ENCODE measurements at places on chromosomes 1 and 21.

DNA sequence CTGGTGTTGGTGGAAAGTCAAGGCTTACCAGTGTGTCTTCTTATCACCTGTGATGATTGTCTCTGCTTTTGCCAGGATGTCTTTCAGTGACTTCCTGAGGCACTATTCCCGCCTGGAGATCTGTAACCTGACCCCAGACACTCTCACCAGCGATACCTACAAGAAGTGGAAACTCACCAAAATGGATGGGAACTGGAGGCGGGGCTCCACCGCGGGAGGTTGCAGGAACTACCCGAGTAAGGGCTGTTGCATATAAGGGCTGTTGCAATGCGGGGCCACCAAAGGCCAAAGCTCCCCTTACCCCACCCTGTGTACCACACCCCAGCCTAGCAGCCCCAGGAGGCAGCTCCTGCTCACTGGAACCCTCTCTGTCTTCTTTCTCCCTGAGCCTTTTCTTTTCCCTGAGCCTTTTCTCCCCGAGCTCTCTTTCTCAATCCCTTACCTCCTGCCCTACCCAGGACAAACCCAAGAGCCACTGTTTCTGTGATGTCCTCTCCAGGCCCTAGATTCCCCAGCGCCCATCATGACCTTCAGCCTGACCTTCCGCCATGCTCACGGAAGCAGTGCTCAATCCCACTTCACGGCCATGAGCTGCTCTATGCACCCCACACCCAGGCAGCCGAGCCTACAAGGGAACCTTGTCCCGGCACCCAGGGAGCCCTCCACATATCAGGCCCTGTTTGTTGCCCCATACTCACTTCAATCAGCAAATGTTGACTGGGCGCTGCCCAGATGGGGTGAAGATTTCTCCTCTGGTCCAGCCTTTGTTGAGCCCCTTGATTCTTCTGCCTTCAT lies 40.6 kb downstream of the CAPN2 start:
- no peak for DNase-seq

GRCh38 chr1:28668956-28669723 lies 556 bp downstream of the GMEB1 start:
- peak; percentile 33 for DNase-seq

- DNase-seq, result no peak
These were observed 34.0 kb downstream of the ARHGEF16 start for GRCh38 chr1:3488432-3488831.

- DNase-seq, result no peak
These were observed 17.4 kb downstream of the CCSAP start for GRCh38 chr1:229325401-229325800.

DNA sequence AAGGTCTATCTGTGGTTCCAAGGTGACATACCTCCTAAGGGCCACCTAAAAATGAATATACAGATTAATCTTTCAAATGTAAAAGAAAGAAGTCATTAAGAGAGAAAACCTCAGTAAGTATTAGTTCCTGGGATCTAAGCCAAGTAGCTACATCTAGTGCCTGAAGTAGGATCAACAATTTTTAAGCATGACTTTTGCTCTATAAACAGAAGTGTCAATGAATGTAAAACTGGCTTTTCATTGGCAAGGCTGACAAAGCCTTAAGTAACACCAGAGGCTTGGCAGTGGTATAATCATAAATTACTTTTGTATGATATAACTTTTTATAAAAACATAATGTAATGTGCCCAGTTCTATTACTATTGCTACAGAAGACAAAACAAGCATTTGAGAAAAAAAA lies 12.2 kb upstream of the ACADM start:
- DNase-seq, result no peak

DNA sequence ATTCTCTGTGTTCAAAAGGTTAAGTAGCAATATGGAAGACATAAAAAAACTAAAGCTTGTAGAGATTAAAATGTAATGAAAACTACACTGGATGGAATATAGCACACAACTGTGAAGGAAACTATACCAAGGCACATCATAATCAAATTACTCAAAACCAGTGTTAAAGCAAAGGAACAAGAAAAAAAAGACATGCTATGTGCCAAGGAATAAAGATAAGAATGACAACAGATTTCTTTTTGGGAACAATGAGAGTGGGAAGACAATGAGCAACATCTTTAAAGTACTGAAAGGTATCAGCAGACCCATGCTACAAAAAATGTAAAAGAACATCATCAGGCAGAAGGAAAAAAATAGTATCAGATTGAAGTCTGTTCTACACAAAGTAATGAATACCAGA lies 157.8 kb downstream of the VPS13D start:
- no peak for DNase-seq

GRCh38 chr1:225777058-225777582 lies 506 bp upstream of the SRP9 start:
- DNase-seq, result no peak

DNA sequence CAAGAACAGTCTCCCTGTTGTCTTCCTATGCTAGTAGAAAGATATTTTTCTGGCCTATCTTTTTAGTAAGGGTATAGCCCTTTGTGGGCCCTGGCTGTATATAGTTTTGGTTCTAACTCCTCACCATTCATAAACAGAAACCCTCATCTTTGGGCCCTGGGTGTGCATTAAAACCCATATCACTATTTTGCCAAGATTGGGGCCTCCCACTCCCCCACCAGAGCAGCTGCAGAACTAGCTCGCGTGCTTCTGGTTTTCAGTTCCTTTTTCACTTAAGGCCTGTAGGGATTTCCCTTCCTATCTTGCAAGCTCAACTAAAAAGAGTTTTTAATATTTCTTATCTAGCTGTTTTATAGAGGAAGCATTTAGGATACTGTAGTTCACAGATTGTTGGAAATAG lies 106.4 kb downstream of the RGL1 start:
- no peak for DNase-seq

DNA sequence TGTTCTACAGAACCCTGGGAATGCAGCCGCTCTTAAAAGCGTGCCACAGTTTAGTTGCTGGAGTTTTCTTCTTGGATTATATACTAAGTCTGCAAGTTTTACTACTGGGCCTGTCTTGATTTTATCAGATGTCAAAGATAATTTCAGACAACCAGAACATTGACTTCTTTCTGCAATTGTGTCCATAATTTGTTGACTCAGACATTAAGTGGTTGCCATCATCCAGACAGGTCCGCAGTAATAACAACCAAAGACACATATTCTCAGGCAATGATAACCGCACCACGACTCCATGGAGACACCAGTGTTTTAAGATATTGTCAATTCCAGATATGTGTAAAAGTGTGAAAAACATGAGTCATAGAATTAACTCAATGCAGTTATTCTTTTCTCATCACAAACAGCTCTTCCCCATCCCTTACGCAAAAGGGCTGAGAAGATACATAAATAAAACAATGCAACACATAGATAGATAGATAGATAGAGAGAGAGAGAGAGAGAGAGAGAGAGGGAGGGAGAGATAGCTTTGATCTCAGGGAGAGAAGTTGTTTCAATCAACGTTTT lies 90.4 kb upstream of the FMN2 start:
- DNase-seq, result no peak

- DNase-seq, result no peak
These were observed 767 bp downstream of the PDIK1L start for GRCh38 chr1:26112407-26112775.

GRCh38 chr1:24566236-24566867 lies 10.5 kb downstream of the NCMAP start:
- DNase-seq, result no peak

DNA sequence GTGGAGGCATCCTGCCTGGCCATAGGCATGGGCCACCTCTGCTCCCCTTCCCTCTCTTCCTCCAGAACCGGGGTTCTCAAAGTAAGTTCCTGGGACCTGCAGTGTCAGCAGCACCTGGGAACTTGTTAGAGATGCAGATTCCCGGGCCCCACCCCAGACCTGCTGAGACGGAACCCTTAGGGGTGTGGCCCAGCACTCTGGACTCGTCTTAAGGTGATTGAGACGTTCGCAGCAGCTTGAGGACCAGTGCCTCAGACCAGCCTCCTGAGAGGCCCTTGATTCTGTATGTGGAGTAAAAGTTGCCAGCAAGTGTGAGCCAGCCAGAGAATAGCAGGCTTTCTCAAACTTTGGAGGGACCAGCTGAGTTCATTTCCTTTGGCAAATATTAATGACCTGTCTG lies 14.2 kb downstream of the COQ8A start:
- no peak for DNase-seq

- no peak for DNase-seq
These were observed 40.5 kb upstream of the C21orf91 start for GRCh38 chr21:17859661-17860060.

GRCh38 chr1:109218516-109218915 lies 4.8 kb downstream of the SARS1 start:
- DNase-seq, result no peak

DNA sequence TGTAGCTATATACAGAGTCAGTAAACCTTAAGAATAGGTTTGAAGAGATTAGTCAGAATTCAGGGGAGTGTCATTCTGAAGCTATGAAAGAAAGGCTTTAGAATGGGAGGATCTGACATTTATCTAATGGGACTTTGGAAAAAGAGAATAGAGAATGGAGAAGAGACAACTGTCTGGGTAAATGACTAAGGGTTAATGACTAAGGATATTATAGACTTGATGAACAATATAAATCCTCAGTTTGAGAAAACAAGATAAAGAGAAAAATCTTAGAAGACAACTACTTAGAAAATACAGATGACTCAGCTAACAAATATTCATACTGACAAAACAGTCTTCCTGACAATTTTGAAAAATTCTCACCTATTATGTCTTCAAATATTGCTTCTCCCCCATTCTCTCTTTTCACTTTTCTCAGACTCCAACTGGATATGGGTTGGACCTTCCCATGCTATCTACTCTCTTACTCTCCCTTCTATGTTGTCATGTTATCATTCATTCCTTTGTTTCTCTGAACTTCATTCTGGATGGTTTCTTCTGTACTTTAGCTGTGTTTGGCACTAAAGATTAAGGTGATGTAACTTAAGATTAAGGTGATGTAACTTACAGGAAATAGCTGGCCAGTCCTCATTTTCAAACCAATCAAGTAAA lies 20.4 kb downstream of the SLC16A1 start:
- DNase-seq, result no peak

DNA sequence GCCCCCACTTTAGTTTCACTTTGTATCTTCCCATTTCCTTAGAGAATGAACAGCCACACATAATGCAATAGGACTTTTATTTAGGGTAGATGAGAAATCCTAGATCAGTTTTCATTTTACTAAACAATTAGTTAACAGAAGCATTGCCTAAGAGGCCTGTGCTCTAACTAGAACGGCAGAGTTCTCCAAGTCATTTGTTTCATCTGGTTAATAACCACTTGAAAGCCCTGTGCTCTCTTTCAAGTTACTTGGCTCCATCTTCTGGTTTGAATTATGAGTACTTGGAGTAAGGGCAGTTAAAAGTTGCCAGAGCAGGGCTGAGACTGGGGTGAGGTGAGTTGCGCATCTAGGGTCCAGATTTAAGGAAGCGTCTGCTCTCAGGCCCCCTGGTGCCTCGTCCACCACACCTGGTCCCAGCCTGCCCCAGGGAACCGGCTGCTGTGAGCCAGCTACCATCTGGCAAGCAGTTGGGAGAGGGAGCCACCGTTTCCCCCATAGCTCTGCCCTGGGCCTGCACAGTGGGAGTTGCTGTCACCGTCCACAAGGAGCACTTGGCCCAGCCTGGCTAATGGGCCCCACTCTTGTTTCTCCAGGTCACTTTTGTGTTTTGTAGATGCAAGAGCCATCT lies 18.1 kb upstream of the SLC44A3 start:
- DNase-seq, result peak; percentile 49

- DNase-seq, result no peak
These were observed 150.7 kb downstream of the BACH1 start for GRCh38 chr21:29449306-29449950.

DNA sequence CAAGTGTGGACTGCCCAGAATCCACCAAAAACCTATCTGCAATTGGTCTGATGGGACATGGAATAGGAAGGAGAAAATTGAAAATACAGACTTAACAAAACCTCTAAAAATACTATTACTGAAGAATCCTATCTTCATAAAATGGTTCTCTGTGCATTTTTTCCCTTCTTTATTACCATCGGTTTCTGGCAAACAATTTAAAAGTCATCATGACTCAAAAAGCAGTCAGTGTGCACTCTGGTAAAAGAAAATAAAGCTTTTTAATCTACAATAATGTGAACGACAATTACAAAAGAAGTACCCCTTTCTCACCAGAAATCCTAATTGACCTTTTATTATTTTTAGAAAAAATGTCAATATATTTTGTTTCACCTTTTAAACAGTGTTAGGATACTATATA lies 186.3 kb downstream of the TPR start:
- DNase-seq, result no peak

DNA sequence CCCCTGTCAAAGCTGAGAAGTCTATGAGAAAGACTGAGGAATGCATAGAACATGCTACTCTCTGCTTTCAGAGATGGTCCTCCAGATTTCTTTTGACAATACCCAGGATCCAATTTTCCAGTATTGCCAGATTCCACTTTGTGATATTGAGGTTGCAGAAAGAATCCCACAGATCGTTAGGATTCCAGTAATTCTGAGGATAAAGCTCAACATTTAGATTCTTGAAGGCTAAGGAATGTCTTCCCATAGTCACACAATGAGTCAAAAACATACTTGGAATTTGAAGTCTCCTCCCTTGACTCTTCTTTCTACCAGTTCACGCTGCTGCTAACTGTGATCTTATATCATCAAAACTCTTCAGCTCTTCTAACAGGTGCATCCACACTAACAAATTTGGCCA lies 57.1 kb downstream of the TNFSF18 start:
- no peak for DNase-seq

- DNase-seq, result no peak
These were observed 13.2 kb downstream of the CNTN2 start for GRCh38 chr1:205056188-205056611.

DNA sequence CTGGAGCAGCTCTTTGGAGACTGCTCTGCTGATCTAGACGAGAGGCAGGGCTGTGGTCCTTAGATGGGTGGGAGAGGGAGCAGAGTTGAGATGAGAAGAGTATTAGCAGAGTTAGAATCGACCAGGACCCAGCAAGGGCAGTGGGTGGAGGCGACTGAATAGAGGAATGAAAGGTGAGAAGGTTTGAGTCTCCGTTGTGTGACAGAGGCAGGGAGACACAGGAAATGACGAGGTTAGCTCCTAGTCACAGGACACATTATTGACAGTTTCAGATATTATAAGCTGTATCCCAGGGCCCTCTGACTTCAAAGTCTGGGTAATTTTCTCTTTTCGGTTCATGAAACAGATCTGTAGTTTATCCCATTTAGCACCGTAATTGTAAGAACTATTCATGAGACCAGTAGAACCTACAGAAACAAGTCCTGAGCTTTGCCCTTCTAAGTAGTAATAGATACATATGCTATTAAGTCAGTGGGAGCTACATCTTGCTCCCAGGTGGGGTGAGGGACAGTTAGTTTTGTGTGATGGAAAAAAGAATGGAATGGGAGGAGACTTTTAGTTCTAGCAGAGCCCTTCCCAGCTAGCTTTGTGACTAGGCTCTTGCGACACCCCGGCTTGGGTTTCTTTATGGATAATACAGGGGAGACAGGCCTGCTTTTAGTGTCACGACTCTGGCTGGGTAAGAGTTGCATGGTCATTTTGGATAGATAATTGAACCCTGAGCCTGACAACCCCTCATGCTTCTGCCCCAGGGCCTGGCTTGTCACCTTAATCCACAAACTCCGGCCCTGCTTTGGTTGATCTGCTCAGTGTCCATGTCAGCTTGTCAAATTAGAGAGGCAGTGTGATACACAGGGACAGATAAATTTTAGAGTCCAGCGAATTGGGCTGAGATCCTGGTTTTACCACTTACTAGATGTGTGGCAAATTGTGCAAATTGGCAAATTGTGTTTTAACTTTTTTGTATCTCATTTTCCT lies 70.2 kb downstream of the UCK2 start:
- no peak for DNase-seq

Data from HepG2 (cell line).